CD4-positive, alpha-beta memory T cell (primary cell): ENCODE measurements at places on chromosomes 3 and 15.

GRCh38 chr15:92457471-92458041, 63.9 kb downstream of the ST8SIA2 start:
- no peaks in the 10 kb centered on the region for H3K36me3 ChIP-seq
- H3K27me3 ChIP-seq, result no peaks in the 10 kb centered on the region
- no peaks in the 10 kb centered on the region for H3K4me1 ChIP-seq
- no peak overlapping the region for H3K27ac ChIP-seq

GRCh38 chr15:32857732-32858131, 139.9 kb downstream of the GREM1 start:
- no peak overlapping the region for H3K4me3 ChIP-seq
- H3K4me1 ChIP-seq, result no peaks in the 10 kb centered on the region
- H3K27me3 ChIP-seq, result no peaks in the 10 kb centered on the region
- H3K27ac ChIP-seq, result no peak overlapping the region
- H3K36me3 ChIP-seq, result no peaks in the 10 kb centered on the region
- DNase-seq, result no peak

DNA sequence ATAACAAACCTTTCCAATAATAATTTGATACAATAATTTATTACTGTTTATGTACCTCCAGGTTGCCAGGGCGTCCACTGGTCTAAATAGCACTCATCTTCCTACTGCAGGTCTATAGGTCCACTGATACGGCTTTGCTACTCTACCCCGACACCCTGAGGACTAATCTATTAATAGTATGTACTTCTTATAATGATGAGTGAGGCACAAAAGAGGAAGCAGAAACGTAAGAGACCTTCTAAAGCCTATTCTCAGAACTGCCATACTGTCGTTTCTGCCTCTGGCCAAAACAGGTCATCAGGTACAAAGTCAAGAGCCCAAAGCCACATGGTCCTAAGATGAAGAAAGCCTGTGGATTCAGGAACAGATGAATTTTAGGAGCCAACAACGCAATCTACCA, 163.2 kb upstream of the GRM7 start:
- no peak overlapping the region for H3K4me3 ChIP-seq
- no peak overlapping the region for H3K27ac ChIP-seq
- H3K4me1 ChIP-seq, result no peaks in the 10 kb centered on the region
- DNase-seq, result no peak
- H3K36me3 ChIP-seq, result no peaks in the 10 kb centered on the region

DNA sequence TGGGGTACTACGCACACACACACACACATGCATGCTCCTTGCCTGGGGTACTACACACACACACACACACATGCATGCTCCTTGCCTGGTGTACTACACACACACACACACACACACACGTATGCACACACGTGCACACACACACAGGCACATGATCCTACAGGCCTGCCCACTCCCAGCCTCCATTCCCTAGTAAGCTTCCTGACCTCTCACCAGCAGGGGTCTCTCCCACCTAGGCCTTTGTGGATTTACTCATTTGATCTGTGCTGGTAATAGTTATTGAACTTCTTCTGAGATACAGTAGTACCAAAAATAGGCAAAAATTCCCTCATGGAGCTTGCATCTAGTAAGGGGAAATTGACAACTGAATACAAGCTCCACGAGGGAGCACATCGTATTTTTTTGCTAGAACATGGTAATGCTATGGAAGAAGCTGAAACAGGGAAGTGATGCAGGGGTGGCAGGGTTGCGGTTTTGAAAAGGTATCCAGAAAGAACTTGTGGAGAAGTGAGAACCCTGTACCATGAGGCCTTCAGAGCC, 19.1 kb downstream of the TTC21A start:
- no peaks in the 10 kb centered on the region for H3K36me3 ChIP-seq
- no peaks in the 10 kb centered on the region for H3K27me3 ChIP-seq
- no peak for DNase-seq
- no peak overlapping the region for H3K27ac ChIP-seq

DNA sequence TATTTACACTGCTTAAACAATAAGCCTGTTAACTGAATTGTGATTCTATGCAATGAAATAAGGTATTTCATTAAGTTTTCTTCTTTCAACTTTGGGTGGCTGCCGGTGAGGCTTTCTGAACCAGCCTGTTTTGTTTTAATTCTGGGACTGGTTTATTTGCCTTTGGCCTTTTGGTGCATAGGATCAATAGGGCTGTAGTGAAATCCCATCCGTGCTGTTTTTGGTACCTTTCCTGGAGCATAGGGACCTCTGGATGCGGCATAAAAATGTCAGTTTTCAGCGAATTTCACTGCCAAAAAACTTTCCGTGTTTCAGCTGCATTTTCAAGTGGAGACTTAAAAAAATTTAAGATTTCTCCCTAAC, 514 bp downstream of the PLS1 start:
- H3K4me1 ChIP-seq, result peaks cover 15% of the 10 kb centered on the region
- peak overlapping the region; percentile 36 for H3K27ac ChIP-seq
- no peak for DNase-seq
- H3K27me3 ChIP-seq, result no peaks in the 10 kb centered on the region
- peak overlapping the region; percentile 93 for H3K4me3 ChIP-seq

DNA sequence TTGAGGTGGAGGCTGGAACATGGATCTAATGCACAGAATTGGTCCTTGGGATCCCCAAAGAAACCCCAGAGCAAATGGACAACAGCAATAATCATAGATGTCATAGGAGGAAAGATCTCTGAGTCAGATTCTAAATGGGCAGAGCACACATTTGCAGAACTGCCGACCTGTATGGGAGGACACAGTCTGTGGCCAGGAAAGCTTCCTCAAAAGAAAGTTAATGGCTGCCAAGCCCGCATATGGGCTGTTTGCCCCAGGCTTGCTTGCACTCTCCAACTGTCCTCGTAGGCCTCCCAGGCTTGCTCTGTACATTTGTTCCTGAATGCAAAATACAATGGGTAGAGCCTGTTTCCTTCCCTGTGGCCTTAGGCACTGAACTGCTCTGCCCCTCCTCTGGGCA, 102.0 kb upstream of the PLXNA1 start:
- H3K4me3 ChIP-seq, result no peak overlapping the region
- no peaks in the 10 kb centered on the region for H3K36me3 ChIP-seq
- no peaks in the 10 kb centered on the region for H3K27me3 ChIP-seq
- no peak for DNase-seq
- H3K27ac ChIP-seq, result no peak overlapping the region

GRCh38 chr3:24368605-24369004, 126.0 kb downstream of the THRB start:
- no peak overlapping the region for H3K27ac ChIP-seq
- no peaks in the 10 kb centered on the region for H3K4me1 ChIP-seq
- no peak for DNase-seq
- H3K4me3 ChIP-seq, result no peak overlapping the region

DNA sequence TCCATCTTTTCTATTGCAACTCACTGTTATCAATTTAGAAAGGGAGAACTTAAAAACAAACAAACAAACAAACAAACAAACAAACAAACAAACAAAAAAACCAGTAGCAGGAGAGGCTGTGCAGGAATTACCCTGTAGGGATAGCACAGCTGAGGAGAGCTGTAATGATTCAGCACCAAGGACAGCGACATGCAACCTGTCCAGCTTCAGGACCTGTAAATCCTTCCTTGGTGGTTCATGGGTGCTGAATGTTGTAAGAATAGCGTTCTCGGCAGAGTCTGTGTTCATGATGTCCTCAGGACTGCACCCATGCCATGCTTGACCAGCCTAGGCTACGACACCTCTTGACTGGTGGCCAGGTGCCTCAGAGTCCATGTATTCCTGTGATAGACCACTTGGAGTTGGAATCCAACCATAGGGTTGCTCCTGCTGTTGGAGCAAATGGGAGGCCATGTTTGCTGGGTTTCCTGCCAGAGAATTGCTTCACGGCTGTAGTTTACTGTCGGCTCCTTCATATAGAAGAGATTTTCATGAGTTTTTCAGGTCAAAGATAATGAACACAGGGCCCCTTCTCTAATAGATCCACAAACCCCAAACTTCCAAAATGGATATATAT, 65.9 kb downstream of the CACNA2D3 start:
- no peak overlapping the region for H3K27ac ChIP-seq
- DNase-seq, result peak; percentile 14
- no peaks in the 10 kb centered on the region for H3K27me3 ChIP-seq
- H3K36me3 ChIP-seq, result no peaks in the 10 kb centered on the region

DNA sequence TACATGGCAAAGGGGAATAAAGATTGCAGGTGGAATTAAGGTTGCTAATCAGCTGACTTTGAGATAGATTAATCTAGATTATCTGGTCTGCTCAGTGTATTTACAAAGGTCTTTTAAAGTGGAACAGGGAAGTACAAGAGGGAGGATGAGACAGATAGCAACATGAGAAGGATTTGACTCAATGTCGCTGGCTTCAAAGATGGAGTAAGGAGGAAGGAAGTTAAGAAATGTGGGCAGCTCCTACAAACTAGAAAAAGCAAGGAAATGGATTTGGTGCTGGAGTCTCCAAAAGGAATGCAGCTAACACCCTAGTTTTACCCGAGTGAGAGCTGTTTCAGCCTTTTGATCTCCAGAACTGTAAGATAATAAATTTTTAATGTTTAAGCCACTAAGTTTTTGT, 180.7 kb upstream of the TTC14 start:
- no peak for DNase-seq
- H3K36me3 ChIP-seq, result no peaks in the 10 kb centered on the region
- H3K27me3 ChIP-seq, result no peaks in the 10 kb centered on the region
- no peak overlapping the region for H3K27ac ChIP-seq

DNA sequence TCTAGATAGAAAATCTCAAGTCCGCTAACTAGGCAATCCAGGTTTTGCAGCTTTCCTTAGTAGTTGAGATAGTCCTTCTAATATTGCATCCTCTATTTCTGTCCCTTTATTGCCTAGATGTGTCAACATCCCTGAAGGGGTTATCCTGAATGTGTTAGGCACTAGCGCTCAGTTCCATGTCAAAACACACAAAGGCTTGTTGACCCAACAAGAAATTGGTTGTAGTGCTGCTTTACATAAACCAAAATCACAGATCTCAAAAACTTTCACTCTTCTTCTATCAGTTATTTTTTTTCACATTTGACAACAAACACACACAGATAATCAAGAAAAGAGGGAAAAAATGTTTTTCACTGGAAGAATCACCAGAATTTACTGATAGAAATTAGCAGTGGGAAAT, 51.4 kb upstream of the SOX2 start:
- no peaks in the 10 kb centered on the region for H3K4me1 ChIP-seq
- no peak overlapping the region for H3K4me3 ChIP-seq
- no peaks in the 10 kb centered on the region for H3K36me3 ChIP-seq
- no peak overlapping the region for H3K27ac ChIP-seq

DNA sequence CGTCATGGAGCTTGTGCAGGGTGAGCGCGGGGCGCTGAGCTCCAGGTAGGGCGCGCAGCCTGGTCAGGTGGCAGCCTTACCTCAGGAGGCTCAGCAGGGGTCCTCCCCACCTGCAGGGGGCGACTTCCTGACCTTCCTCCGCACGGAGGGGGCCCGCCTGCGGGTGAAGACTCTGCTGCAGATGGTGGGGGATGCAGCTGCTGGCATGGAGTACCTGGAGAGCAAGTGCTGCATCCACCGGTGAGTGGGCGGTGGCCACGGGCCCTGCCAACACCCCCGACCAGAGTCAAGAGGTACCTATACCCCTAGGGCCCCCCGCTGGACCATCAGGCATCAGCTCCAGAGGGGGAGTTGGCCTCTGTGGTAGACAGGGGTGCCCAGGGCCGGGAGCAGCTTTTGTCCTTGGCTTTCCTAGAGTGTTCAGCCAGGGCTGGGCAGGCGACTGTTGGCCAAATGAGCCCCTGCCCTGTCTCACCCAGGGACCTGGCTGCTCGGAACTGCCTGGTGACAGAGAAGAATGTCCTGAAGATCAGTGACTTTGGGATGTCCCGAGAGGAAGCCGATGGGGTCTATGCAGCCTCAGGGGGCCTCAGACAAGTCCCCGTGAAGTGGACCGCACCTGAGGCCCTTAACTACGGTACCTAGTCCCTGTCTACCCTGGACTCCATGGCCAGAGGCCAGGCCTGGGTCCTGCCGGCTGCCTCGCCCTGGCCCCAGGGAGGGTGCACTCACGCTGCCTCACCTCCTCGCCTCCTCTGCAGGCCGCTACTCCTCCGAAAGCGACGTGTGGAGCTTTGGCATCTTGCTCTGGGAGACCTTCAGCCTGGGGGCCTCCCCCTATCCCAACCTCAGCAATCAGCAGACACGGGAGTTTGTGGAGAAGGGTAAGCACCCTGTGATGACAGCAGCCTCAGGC, 9.1 kb downstream of the FES start:
- no peaks in the 10 kb centered on the region for H3K27me3 ChIP-seq
- no peak overlapping the region for H3K4me3 ChIP-seq
- no peaks in the 10 kb centered on the region for H3K36me3 ChIP-seq
- H3K4me1 ChIP-seq, result no peaks in the 10 kb centered on the region
- H3K27ac ChIP-seq, result no peak overlapping the region

DNA sequence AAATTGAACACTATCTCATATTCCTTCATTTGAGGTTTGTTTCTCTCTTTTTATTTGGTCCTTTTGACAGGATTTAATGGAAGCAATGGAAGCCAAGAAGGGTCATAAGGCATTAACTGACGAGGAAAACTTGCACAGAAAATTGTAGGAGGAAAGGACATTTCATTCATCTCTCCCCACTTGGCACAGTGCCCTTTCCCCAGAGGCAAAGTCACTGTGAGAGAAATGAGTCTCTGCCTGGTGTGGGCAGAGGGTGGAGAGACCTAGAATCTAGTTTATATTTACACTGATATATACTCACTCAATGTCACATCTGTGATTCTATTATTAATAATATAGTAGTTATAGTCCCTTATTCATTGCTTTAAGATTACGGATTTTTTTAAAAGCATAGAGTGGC, 324.6 kb upstream of the IL12A start:
- no peaks in the 10 kb centered on the region for H3K4me1 ChIP-seq
- no peak for DNase-seq

DNA sequence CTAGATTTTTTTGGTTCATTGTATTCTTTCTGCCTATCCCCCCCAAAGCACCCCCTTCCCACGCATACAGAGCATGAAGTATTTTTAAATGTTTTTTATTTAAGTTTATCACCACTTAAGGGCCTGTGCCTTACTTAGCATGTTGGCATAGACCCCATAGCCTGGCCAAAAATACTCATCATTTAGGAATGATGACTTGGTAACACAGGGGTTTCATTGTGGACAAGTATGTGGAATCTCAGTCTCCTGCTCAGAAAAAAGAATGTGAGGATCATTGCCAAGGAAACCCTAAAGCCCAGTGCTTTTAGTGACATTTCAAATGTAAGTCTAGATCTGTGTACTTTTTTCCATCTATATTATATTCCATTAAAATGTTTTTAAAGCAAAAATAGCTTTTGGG, 146.3 kb downstream of the ALCAM start:
- H3K36me3 ChIP-seq, result no peaks in the 10 kb centered on the region
- DNase-seq, result no peak
- no peaks in the 10 kb centered on the region for H3K4me1 ChIP-seq
- no peaks in the 10 kb centered on the region for H3K27me3 ChIP-seq
- no peak overlapping the region for H3K4me3 ChIP-seq

- DNase-seq, result no peak
- H3K4me3 ChIP-seq, result no peak overlapping the region
- H3K4me1 ChIP-seq, result no peaks in the 10 kb centered on the region
- H3K36me3 ChIP-seq, result no peaks in the 10 kb centered on the region
- no peak overlapping the region for H3K27ac ChIP-seq
- no peaks in the 10 kb centered on the region for H3K27me3 ChIP-seq
These were observed 11.0 kb downstream of the TSPAN3 start for GRCh38 chr15:77059786-77060361.

GRCh38 chr3:26915208-26915607, 292.6 kb downstream of the LRRC3B start:
- no peak overlapping the region for H3K27ac ChIP-seq
- H3K36me3 ChIP-seq, result no peaks in the 10 kb centered on the region
- no peaks in the 10 kb centered on the region for H3K27me3 ChIP-seq
- no peak for DNase-seq
- H3K4me1 ChIP-seq, result no peaks in the 10 kb centered on the region
